ENCODE measurements at places on chromosomes 3 and 15.
A peak's percentile ranks its signal among the peaks of the same experiment; 100 is the strongest.

DNA sequence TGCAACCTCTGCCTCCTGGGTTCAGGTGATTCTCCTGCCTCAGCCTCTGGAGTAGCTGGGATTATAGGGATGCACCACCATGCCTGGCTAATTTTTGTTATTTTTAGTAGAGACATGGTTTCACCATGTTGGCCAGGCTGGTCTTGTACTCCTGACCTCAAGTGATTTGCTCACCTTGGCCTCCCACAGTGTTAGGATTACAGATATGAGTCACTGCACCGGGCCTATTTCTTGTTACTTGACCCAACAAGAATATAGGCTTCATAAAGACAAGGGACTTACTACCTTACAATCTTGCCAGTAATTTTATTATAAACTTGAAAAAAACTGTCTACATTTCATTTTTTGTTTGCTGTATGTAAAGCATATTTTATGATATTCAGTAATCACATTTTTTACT, 21.4 kb upstream of the ZBTB47 start:
- no peak for DNase-seq

- DNase-seq = no peak
Observed at GRCh38 chr15:51311510-51311909, 26.9 kb downstream of the CYP19A1 start.

- no peak for DNase-seq
Observed at GRCh38 chr3:29649815-29650547, 369.1 kb downstream of the RBMS3 start.

- DNase-seq = no peak
Observed at GRCh38 chr3:122094125-122094524, 39.0 kb downstream of the CD86 start.

- no peak for DNase-seq
Observed at GRCh38 chr3:138594935-138595610, 1.0 kb upstream of the CEP70 start.

DNA sequence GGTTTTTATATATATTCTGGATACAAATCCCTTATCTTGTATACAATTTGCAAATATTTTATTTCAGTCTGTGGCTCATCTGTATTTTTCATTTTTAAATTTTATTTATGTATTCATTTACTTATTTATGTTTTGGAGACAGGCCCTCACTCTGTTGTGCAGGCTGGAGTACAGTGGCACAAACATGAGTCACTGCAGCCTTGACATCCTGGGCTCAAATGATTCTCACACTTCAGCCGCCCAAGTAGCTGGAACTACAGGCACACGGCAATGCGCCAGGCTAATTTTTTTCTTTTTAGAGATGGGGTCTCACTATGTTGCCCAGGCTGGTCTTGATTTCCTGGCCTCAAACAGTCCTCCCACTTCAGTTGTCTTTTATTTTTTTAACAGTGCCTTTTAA, 50.6 kb downstream of the PFN2 start:
- no peak for DNase-seq

- no peak for DNase-seq
Observed at GRCh38 chr3:196397941-196398340, 34.3 kb downstream of the UBXN7 start.

- no peak for DNase-seq
Observed at GRCh38 chr3:114157321-114157720, 21.5 kb downstream of the DRD3 start.

DNA sequence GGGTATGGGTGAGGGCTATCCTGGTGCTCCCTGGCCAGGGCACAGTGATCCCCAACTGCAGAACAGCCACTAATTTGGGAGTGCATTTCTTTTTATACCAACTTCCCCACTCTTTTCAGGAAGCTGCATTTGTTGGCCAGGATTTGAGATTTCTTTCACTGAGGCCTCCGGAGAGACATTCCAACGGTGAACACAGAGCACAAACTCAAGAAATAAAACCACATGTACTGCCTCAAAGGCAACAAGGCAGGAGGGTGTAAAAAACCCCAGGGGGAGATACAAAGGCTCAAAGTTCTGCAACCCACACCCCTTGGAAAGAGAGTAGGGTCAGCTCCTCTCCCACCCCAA, 65.3 kb downstream of the CPN2 start:
- DNase-seq = peak; percentile 46

DNA sequence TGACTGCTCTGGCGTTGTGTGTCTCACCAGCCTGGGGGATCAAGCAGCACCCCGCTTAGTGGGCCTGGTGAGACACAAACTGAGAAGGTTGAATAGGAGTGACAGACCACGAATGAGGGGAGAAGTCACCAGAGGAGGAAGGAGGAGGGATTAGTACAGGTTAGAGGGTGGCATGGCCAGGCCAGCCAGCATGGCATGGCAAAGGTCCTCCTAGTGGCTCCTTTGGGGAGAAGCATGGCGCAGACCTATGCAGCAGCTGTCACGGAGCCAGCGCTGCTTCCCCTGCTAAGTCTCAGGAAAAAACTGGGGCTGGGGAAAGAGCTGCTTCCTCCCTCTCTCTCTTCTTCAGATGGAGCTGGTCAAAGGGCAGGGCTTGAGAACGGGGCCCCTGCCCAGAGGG, 48.6 kb downstream of the ZDHHC3 start:
- DNase-seq = no peak

GRCh38 chr15:60721257-60721626, 242.3 kb upstream of the ICE2 start:
- DNase-seq = no peak

GRCh38 chr3:130853581-130853980, 40.3 kb upstream of the ATP2C1 start:
- no peak for DNase-seq

- no peak for DNase-seq
Observed at GRCh38 chr3:105585-105984, 91.0 kb upstream of the CHL1 start.

GRCh38 chr3:58217209-58217811, 6.5 kb upstream of the DNASE1L3 start:
- peak; percentile 82 for DNase-seq

DNA sequence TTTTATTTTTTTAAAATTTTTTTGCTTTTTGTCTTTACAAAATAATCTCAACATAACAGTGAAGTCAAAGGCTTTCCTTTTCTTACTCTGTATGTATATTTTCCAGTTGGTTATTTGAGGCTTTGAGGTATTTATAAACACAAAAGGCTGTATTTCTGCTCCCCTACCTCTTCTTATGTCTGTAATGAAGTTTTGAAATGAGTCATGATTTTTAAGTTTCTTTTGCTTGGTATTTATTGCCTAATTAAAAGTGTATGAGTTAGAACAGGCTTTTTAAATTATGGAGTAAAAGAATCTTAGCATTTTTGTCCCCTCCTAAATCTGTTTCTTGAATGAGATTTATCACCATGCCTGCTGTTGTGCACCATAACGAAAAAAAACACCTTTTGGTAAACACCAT, 66.0 kb downstream of the DCUN1D1 start:
- no peak for DNase-seq

DNA sequence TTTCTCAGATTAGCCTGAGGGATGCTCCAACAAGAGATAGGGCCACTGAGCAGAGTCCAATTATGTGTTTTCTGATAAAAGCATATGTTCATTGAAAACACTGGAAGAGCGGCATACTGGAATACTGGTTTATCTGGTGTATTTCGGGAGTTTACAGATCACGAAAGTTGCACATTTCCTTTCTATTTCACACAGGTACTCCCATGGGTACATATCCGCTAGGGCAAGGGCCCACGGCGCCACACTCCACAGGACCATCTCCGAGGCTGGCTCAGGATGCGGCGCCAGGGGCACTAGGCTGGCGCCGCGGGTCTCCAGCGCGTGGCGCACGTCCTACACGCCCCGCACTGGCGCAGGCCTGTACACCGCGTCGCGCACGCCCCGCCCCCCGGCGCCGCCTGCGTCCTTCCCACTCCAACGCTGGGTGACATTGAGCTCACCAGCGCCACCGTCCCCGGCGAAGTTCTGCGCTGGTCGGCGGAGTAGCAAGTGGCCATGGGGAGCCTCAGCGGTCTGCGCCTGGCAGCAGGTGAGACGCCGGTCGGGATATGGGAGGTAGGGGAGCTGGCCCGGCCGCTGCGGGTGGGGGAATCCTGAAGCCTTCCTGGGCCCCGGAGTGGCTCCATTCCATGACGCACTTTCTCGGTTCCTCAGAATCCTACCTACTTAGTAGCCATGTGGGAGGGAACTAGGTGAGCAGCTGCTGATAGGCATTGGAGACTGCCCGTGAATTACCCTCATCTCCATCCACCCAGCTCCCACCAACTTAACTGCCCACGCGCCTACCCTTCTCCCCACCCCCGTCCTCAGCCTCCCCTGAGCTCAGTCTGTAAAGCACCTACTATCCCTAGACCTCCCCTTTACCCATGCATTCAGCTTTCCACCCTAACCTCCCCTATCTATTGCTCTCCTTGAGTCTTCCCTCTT, at the start of gene FAM162A:
Gene FAM162A (plus strand): TSS at position 412 of the 927 bp plus-strand sequence. CDS start 84 bp downstream, at position 496.
- peak; percentile 96 for DNase-seq

DNA sequence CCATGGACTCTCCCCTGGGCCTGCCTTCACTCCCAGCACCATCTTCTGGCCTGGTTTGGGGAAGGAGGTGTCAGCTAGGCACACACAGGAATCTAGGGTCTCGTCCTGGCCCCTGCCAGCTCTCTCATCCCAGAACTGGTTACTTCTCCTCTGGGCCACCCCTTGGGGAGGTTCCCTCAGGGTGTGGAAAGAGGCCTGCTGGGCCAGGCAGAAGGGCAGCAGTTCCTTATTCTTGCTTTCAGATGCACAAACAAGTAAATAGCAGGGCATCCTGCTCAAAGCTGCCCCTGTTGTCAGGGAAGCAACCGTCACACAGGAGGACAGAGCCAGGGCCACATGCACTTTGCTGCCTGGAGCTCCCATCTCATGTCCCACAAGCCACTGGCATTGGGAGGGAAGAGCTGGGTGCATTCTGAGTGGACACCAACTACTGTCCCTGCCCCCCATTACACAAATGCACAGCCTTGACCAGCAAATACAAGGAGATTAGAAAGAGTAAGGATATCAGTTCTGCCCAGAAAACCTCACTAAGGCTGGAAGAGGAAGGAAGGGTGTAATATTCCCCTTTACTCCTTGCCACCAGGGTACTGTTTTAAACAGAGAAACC, 108.8 kb upstream of the HACD2 start:
- no peak for DNase-seq

GRCh38 chr3:170257145-170257544, 34.9 kb downstream of the PRKCI start:
- no peak for DNase-seq

DNA sequence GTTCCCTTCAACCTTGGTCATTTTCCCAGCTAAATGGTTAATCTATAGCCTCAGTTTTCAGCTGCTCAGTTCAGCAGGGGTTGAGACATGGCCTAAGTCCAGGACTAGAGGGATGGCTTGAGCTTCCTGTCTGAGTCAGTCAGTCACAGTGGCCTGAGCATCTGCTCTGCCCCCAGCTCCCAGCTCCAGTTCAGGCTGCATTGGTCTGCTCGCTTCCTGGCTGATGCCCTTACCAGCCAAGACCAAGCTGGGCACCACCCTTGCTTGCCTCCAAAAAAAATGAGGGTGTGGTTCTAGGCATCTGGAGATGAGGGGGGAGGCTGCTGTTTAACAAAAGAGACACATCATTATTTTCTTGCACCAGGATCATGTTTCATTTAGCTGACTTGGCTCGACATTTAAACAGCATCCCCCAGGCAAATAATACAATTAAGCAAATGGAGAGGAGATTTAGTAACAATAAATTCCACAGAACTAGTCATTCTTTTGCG, 70.7 kb downstream of the WNT5A start:
- no peak for DNase-seq

DNA sequence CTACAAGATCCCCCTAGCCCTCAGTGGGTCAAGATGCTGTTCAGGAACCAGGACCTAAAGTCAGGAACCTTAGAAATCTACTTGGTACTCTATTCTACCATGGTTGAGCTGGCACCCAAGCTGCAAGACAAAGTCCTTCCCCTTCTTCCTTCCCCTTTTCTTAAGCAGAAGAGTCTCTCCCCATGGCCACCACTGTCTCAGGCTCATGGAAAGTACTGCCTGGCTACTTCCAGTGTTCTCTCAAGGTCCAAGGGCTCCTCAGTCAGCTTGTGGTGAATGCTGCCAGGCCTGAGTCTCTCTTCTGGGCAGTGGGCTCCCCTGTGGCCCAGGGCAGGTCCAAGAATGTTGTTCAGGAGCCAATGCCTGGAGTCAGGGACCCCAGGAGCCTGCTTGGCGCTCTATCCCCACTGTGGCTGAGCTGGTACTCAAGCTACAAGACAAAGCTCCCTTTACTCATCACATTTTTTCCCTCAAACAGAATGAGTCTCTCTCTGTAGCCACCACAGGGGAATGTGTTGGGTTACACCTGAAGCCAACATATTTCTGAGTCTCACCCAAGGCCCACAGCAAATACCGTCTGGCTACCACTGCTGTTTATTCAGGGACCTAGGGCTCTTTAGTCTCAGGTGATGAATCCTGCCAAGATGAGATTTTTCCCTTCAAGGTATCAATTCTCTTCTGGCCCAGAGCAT, 18.1 kb upstream of the SLC27A2 start:
- DNase-seq = no peak

- peak; percentile 55 for DNase-seq
Observed at GRCh38 chr3:133674290-133674919, 12.7 kb upstream of the TOPBP1 start.

DNA sequence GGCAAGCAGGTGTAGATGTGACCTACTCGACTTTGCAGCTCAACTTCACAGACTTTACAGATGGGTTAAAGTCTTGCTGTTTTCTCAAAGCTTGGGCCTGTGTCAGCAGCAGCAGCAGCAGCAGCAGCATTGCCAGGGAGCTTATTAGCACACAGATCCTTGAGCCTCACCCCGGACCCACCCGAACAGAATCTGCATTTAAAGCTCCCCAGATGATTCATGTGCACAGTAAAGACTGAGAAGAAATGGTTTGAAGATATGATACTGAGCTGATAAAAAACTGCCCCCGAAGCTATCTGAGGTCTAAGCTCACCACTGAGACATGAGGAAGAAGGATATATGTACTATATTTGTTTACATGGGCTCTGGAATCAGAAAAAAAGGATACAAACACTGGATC, 231.7 kb downstream of the ARPP21 start:
- no peak for DNase-seq

GRCh38 chr3:186108106-186108940, 566 bp downstream of the ETV5 start:
- DNase-seq = peak; percentile 83

- DNase-seq = peak; percentile 45
Observed at GRCh38 chr3:44914936-44915335, 40.5 kb downstream of the TGM4 start.

GRCh38 chr15:101600035-101600434, 52.1 kb downstream of the TM2D3 start:
- no peak for DNase-seq

DNA sequence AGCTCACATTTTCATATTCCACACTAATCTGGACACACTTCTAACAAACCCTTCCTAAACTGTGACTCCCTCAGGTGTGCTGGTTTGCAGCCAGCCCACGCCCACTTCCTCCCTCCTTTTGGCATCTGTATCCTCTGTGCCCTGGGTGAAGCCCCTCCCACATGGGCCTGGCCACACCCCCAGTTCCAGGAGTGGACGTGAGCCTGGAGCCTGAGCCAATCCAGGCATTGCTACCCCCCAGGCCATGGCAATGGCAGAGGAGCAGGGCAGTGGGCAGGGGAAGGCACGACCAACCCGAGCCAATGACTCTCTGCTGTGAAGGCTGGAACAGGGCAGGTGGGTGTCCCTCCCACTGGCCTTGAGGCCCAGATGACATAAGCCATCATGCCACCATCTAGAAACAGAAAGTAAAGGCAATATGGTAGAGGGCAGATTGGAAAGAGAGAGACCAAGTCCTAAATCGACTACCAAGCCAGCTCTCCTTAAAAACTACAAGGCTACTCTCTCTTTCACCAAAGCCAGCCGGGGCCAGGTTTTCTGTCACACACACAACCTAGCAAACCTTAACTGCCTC, 18.6 kb downstream of the FAM174B start:
- DNase-seq = peak; percentile 58

- DNase-seq = no peak
Observed at GRCh38 chr3:166472015-166472414, 634.8 kb upstream of the BCHE start.

GRCh38 chr3:109225516-109225915, 89.0 kb downstream of the C3orf85 start:
- no peak for DNase-seq
